ENCODE measurements at places on chromosomes 7 and 10.

GRCh38 chr10:64103750-64104470 is 582.7 kb downstream of the REEP3 start:
- no peak for DNase-seq

GRCh38 chr7:87709258-87709657 is 81.1 kb downstream of the RUNDC3B start:
- DNase-seq, result no peak

DNA sequence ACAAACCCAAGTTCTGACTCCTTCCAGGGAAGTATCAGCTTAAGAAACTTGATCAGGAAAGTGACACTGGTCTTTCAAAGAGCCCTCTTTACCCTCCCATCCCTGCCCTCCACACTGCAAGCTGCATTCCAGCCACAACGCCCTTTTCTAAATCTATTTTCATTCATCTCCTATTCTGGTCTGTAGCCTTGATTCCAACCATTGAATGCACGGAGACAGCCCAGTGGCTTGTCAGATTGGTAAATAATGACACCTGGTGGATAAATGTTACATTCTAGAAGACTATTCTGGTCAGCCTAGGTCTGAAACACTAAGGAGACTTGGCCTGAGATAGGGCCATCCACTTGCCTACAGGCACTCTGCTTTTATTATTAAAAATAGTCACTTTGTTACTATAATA is 20.9 kb downstream of the MORN4 start:
- peak; percentile 76 for DNase-seq

DNA sequence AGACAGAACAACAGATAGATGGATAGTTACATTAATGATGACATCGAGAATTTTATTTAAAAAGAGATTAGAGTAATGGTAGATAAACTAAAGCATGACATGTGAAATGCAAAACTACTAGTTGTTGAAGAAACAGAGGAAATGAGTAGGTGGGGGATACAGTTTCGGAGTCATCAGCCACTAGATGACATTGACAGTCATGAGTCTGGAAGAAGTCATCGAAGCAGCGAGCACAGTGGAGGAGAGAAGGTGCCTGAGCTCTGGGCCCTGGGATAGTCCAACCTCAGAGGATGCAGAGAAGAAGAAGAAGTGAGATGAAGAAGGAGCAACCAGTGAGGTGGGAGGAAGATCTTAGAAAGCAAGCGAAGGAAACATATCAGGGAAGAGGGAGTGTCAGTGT is 20.2 kb upstream of the SEC61A2 start:
- DNase-seq, result no peak

- DNase-seq, result no peak
Observed at GRCh38 chr7:33471636-33472242, 342.4 kb downstream of the BBS9 start.

GRCh38 chr7:36338256-36338655 is 51.4 kb upstream of the ANLN start:
- no peak for DNase-seq
